Liver (tissue), 10 donors: ENCODE measurements at places on chromosomes 5 and 9. TPM values are rescaled to one million over a fixed set of nuclear protein-coding genes. Genes with fewer than 3 reads are reported as not detected.

GRCh38 chr5:126430631-126431030 is 7.4 kb downstream of the GRAMD2B start:
- DNase-seq = no peak

The TICAM2 gene
- 1.3 TPM for total RNA-seq

DNA sequence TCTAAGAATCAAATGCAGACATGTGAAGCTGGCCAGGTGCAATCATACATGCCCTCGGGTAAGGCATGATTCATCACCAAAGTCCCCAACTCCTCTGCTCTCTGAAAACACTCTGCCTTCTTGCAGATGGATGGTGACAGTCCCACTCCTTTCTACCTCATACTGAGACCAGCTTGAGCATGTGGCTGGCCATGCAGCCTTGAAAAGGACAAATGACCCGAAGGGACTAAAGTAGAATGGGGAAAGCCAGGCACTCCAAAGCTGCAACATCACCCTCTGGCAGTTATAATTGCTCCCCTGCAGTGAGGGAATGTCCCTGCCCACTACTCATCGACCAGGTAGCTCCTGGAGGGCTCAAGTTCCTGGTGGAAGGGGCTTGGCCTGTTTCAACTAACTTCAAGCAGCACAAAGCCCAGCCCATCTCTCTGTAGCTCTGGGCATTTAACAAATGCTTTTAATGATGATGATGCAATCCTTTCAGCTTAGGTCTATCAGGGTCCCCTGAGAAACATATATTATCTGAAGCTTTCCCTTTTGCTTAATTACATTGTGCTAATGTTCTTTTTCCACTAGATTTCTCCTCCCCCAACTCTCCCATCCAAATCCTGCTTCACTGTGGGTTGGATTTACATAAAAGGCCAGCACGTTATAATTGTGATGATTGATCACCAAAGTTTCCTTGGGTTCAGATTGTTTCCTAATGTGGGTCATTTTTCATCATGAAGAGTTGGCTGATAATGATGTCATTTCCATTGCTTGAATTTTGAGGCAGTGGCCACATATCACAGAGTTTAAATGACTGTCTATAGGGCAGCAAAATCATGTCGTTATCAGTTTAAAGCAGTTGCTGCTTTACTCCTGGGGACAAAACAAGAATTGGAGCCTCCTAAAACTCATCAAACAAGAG is 436.5 kb upstream of the SLC30A5 start:
- no peak for DNase-seq

- DNase-seq = no peak
Measured at GRCh38 chr9:86181379-86182315, 77.8 kb downstream of the C9orf153 start.

DNA sequence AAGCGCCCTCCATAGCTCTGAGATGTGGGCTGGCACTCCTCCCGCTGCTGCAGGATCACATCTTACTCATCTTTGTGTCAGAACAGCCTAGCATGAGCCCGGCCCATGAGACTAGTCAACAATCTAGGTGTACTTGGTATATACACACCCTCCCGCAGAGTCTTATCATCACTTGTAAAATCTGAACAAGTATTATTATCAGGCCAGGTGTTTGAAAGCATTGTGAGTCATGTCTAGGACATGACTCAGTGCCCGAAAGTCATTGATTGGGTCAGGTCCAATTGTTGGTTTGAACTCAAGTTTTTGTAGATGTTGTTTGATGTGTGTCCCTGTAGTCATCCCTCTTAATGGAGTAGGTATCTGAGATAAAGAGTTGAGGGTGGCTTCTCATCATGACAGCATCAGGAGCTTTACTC is 108.7 kb downstream of the CFAP90 start:
- DNase-seq = no peak

DNA sequence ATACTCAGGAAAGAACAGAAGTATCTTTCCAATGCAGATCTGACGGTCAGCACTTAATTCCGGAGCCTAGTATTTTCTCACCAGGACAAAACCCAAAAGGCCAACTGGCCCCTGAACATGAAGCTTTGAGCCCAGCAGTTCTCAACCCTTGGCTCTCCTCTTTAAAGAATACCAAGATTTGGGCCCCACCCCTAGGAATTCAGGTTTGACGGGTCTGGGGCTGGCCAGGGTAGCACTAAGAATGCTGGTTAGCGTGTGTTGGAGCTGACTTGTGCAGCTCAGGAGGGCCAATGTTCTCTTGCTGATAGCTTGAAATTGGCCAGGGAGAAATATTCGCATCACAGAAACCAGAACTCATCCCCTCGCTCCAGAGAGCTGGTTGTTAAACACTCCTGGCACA is 88.3 kb upstream of the PTCH1 start:
- no peak for DNase-seq

- no peak for DNase-seq
Measured at GRCh38 chr5:156825688-156826087, 24.4 kb upstream of the PPP1R2B start.
